ENCODE measurements at places on chromosomes 6 and 20. TPM values are rescaled to one million over a fixed set of nuclear protein-coding genes. Genes with fewer than 3 reads are reported as not detected.
A peak's percentile ranks its signal among the peaks of the same experiment; 100 is the strongest.

Gene DPPA5
- not detected for total RNA-seq

Gene C6orf132
- total RNA-seq: 0.18 TPM

- peaks cover 11% of the 10 kb centered on the region for H3K27me3 ChIP-seq
- DNase-seq: peak; percentile 38
- H3K4me1 ChIP-seq: peaks cover 45% of the 10 kb centered on the region
- H3K36me3 ChIP-seq: peaks cover 63% of the 10 kb centered on the region
Observed at GRCh38 chr20:46062621-46063020, 27.1 kb downstream of the NCOA5 start.

GRCh38 chr6:105824732-105825131 is 261.4 kb upstream of the PRDM1 start:
- H3K4me1 ChIP-seq: peaks cover 4% of the 10 kb centered on the region
- H3K27me3 ChIP-seq: no peaks in the 10 kb centered on the region
- DNase-seq: no peak
- H3K36me3 ChIP-seq: peaks cover 46% of the 10 kb centered on the region

- no peak for DNase-seq
- H3K4me1 ChIP-seq: no peaks in the 10 kb centered on the region
- no peak overlapping the region for H3K27ac ChIP-seq
- peaks cover 8% of the 10 kb centered on the region for H3K27me3 ChIP-seq
Observed at GRCh38 chr6:151837223-151837622, 29.7 kb downstream of the ESR1 start.

GRCh38 chr6:74256781-74257180 is 560.8 kb downstream of the CD109 start:
- no peaks in the 10 kb centered on the region for H3K4me1 ChIP-seq
- H3K4me3 ChIP-seq: no peak overlapping the region
- H3K27me3 ChIP-seq: no peaks in the 10 kb centered on the region
- no peaks in the 10 kb centered on the region for H3K36me3 ChIP-seq
- DNase-seq: no peak

GRCh38 chr6:27205375-27206278 is 41.9 kb upstream of the PRSS16 start:
- H3K36me3 ChIP-seq: peaks cover 11% of the 10 kb centered on the region
- H3K27ac ChIP-seq: peak overlapping the region; percentile 64
- H3K27me3 ChIP-seq: peaks cover 52% of the 10 kb centered on the region
- H3K4me3 ChIP-seq: peak overlapping the region; percentile 55
- DNase-seq: peak; percentile 72
- H3K4me1 ChIP-seq: peaks cover 28% of the 10 kb centered on the region

Measured in activated CD8-positive, alpha-beta memory T cell treated with anti-CD3 and anti-CD28 coated beads, Interleukin-2, amount 10 ng/mL, durations not matched to agents 7 days and 5 days (primary cell).